ENCODE measurements at places on chromosomes 13 and 19.

- no peak for DNase-seq
Measured at GRCh38 chr19:6852001-6852400, 35.4 kb upstream of the ADGRE1 start.

DNA sequence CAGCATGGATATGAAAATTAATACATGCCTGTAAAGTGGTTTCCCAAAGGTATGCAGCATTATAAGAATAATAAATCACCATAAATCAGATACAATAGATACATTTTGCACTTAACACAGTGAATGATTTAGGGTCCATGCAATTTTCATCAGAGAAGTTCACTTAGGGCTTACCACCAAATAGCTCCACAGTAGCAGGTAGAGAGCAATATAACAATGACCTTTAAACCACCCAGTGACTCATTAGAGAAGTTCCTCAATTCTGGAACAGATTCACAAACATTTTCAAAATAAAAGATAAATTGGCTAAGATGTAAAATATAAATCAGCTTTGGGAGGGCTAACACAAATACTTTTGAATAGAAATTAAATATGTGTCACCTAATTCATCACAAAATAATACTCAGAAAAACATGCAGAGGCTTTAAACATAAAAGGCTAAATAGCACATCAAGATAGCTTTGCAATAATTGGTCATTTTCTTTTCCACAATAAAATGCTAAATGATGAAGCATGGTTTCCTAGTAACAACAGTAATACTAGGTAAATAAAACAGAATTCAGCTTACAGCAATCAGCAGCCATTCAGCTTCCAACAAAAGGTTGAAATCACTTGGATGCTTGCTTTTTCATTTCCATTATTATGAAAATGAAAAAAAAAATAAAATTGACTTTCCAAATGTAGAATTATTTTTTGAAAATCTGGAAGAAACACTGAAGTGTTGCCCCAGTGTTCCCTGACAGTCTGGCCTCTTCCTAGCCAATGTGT, 84.3 kb upstream of the NBEA start:
- DNase-seq = no peak

GRCh38 chr19:4206818-4207484, 22.4 kb upstream of the EBI3 start:
- no peak for DNase-seq

DNA sequence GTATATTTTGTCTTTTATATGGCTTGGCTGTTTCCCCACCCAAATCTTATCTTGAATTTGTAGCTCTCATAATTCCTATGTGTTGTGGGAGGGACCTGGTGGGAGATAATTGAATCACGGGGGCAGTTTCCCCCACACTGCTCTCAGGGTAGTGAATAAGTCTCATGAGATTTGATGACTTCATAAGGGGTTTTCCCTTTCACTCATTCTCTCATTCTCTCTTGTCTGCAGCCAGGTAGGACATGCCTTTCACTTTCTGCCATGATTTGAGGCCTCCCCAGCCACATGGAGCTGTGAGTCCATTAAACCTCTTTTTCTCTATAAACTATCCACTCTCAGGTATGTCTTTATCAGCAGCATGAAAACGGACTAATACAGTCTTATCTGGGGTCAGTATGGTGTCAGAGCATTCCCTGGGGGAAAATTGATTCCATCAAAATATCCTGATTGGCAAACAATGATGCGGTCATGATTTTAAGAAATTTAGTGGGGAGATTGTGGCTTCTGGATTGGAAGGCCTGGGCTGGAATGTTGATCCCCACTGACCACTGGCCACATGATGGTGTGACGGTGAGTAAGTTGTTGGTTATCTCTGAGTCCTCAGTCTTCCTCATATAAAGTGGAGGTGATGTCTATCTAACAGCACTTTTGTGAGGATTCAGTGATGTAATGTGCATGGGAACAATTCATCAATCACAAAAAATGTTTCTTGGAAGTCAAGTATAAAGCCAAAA, 27.5 kb upstream of the ANKRD10 start:
- DNase-seq = no peak

DNA sequence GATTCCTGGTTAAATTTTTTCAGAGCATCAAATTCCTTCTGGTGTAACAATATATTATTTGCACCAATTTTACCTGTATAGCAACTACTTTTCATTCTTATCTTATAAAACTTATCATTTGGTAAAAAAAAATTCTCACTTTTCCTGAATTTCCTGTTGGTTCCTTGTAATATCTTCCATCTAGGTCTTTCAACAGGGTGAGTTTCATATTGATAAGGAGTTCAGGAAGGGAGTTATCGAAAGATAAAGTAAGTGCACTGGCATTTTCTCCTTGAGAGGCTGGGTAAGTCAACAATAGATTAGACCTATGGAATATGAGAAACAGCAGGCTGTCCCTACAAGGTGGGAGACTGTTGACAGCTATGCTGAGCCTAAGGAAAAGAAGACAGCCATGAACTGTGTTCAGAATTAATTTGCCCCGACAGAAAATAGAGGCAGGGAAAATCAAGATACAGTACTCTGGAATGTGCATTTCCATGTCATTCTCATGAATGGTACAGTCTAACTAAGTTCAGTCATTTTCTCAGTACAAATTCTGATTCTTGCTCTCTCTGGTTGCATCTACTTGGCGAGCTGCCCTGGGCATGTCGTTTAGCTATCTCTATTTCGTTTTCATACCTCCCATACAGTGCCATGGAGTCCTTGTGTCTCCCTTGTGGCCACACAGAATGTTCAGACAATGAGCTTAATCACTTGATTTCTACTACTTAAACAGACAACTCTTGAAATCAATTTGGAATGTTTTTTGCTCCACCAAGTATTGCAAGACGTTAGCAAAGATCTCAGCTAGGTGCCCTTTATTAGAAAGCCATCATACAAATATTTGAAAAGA, 9.9 kb downstream of the IGFL1 start:
- no peak for DNase-seq

- DNase-seq = no peak
Measured at GRCh38 chr13:39675904-39676303, 20.4 kb downstream of the COG6 start.

- no peak for DNase-seq
Measured at GRCh38 chr19:34237939-34238338, 16.4 kb upstream of the GARRE1 start.

- DNase-seq = no peak
Measured at GRCh38 chr13:76913898-76914297, 27.7 kb upstream of the KCTD12 start.
